ENCODE measurements at places on chromosomes 7 and 10.

DNA sequence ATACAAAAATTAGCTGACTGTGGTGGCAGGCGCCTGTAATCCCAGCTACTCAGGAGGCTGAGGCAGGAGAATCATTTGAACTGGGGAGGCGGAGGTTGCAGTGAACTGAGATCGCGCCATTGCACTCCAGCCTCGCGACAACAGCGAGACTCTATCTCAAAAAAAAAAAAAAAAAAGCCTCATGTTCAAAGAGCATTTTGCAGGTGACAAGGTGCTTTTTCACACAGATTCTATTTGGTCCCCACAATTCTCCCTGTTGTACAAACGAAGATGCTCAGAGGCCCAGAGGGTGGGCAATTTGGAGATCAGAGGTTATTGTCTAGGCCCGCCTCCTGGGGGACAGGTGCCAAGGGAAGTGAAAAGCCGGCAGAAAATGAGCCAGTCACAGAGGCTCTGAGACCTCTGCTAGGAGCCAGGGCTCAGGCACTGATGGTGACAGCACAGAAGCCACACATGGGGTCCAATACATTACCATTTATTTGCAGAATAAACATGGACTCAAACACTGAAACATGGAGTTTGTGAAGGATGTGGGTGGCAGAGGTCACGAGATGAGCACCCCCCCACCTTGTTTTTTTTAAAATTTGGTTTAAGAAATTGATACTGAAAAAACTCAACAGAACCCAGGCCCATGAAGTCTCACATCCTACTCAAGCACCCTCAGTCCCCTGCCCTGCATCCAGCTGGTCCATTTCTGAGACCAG is 882 bp upstream of the GAL3ST4 start:
- DNase-seq: no peak

GRCh38 chr7:114631249-114631822 is 216.7 kb downstream of the FOXP2 start:
- no peak for DNase-seq

- DNase-seq: no peak
These were observed 136.9 kb downstream of the KCNMA1 start for GRCh38 chr10:77500754-77501151.

DNA sequence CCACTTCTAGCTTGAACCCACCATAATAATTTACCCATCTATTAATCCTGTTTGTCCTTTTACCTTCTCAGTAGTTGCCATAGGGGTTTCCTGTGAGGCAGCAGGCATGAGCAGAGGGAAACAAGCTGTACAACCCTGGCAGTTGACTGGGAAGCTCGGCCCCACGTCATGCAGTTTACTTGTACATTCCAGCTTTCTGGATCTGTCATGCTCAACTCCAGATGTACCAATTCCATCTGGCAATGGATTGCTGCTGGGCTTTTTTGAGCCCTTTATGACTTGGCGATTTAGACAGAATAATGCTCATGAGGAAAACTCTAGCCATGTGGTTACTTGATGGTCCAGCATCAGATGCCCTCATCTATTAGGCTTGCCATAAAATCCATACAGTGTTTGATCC is 112.5 kb downstream of the GNAI1 start:
- no peak for DNase-seq

DNA sequence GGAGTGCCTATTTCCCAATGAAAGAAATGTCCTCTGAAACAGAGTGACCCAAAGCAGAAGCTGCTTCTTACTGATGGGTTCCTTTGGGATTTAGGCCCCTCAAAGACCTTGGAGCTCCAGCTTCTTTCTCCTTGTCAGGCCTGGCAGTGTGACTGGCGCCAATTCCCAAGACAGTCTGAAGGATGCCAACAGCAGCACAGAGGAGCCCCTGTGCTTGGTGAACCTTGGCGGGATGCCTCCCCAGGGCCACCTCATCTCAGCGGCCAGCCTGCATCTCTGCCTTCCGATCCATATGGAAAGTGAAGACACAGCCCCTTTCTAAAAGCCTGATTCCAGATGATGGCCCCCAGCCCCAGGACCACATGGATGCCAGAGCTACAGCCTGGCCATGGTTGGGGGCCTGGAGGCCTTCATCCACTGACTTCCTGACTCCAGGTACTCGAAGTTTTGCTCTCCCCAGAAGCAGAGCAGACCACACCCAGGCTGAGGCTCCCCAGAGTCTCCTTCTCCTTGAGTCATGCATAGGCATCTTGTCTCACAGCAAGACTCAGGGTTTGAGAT is 45.4 kb downstream of the FBXW4 start:
- no peak for DNase-seq

DNA sequence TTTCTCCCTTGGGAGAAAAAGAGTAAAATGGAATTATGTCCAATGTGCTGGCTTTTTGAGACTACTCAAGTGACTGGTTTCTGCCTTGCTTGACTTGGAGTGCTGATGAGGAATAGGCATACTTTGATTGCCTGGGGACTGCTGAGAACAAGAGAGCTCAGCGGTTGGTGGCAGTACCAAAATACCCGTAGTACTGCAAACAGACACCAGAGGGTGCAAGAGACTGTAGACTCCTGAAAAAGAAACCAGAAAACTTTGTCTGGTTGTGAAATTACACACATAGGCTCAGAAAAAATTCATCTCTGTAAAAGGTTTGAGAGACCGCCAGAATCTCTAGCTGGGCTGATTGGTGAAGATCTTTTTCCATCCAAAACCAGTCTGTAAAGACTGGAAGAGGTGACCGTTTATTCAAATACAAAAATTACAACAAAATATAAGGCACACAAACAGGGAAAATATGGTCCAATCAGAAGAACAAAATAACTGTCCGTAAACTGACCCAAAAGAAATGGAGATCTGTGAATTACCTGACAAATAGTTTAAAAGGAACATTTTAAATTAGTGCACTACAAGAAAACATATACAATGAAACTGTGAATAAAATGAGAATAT is 18.5 kb downstream of the BICC1 start:
- peak; percentile 57 for DNase-seq

- DNase-seq: no peak
These were observed 692 bp downstream of the IGFBP1 start for GRCh38 chr7:45888993-45889366.

- DNase-seq: no peak
These were observed 225.8 kb upstream of the FAM3C start for GRCh38 chr7:121621937-121622336.

GRCh38 chr10:44065788-44066526 is 318.9 kb downstream of the CXCL12 start:
- DNase-seq: no peak

- DNase-seq: no peak
These were observed 76.3 kb downstream of the CFAP46 start for GRCh38 chr10:132865851-132866600.

DNA sequence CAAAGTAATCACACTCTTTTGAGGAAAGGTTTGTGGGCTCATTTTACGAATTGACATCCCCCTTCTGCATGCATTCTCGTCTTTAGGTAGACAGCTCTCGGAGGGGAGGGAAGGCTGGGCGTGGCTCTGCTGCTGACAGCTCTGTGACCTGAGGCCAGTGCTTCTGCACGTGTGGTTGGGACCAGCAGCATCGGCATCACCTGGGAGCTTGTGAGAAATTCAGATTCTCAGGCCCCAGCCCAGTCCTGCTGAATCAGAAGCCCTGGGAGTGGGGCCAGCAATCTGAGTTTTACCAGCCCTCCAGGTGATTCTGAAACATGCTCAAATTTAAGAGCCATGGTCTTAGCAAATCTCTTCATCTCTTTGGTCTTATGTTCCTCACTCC is 89.4 kb downstream of the JCAD start:
- DNase-seq: no peak

DNA sequence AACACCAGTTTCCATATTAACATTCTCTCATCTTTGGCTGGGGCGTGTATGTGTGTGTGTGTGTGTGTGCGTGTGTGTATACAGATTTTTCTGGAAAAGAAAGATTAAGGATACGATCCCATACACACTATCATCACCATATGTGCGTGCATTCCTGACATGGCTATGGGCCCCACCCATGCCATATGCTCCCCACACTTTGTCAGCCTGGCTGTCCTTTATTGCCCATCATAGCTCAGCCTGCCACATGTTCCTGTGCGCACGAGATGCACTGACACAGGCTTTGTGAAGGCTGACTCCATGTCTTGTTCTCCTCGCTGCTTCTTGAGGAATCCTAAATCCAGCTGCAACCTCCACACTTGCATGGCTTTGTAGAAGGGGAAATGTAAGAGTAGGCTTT is 984.1 kb downstream of the LRMDA start:
- DNase-seq: no peak

GRCh38 chr7:24572997-24573553 is at the start of gene PALS2:
Gene PALS2 (plus strand): TSS chr7:24573452. CDS start chr7:24623668, 50,216 bp downstream.
- DNase-seq: peak; percentile 27

GRCh38 chr7:132738254-132738653 is 162.0 kb upstream of the PLXNA4 start:
- DNase-seq: peak; percentile 90

- no peak for DNase-seq
These were observed 88.4 kb upstream of the CDK6 start for GRCh38 chr7:92924800-92925199.

DNA sequence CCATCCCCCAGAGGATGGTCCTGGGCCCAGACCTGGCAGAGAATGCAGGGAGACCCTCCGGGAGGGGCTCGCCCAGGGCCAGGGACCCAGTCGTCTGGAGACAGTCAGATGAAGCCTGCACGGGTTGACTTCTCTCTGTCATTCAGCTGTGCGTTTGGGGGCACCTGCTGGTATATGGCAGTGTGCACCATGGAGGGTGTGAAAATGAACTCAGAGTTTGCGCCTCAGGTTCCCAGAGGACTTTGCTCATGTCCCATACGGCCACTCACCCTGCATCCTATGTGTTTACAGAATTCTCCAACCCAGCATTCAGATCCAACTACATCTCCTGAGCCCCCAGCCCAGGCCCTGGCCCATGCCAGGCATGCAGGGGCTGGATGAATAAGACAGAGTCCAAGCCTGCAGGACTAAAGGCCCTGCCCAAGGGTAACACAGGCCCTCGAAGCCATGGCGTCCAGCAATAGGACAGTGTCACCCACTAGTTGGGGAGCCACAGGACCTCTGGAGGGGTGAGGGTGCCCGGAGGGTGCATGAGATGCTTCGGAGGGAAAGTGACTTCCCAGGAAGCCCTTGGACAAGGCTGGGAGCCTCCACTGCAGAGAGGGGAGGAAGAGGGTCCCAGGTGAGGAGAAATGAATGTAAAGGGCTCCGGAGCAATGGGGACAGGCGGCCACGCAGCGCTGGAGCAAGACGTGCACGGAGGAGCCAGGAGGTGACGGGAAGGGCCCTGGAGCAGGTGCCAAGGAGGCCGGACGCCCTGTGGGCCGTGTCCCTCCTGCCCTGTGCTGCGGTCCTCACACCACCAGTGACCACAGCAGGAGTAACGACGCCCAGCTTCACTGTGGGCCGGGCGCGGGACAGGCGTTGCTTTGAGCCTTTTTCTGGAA is 36.3 kb downstream of the CALML3 start:
- DNase-seq: no peak

GRCh38 chr7:32221736-32222135 is 151.5 kb upstream of the PDE1C start:
- no peak for DNase-seq

DNA sequence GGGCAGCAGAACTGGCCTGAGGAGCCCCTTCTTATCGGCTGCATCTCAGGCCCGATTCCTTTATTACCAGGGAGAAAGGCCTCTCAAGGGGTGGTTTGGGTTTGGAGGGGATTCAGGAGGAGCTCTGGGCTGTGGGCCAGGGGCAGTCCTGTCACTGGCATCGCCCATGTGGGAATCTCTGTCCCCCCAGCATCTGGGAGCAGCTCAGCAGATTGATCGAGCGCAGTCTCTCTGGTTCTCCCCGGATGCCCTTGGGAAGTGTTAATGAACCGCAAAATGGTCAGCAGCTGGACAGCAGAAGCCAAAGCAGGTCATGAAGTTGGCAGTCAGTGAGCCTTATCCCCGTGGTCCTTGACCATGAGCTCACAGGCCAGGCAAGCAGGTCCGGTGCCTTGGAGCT is 104.4 kb upstream of the ANLN start:
- no peak for DNase-seq

DNA sequence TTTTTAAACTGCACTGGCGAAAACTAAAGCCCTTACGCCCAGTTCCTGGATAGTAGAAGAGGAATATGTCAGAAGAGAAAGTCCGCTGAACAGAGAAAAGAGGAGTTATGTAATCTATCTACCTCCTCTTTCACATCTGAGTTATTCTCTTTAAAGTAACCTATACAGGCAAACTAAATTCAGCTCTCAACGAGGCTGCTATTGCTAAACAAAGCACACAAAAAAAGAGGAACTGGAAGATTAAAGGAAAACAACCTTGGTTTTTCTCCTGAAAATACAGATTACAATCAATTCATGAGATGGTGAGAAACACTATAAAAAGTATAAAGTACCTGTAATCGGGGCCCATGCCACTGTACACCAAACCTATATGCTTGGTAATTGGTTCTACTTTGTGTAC is 5.8 kb downstream of the PSMA2 start:
- no peak for DNase-seq

DNA sequence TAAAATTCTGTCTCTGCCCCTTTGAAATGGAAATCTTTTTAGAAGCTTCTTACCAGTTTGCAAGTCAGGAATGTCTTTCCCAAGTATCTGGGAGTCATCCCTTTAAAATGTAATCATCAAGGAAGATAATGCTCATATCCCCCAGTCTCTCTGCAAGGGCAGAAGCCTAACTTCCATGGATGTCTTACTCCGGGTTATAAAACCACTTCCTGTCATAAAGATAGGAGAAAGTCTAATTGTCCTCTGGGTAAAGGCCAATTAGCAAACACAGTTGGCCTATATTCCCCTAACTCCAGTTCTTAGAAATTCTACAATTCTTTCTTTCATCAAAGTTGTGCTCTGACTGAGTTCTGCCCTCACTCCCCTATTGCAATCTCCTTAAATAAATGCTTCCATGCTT is 1631.5 kb upstream of the LRRTM3 start:
- no peak for DNase-seq

DNA sequence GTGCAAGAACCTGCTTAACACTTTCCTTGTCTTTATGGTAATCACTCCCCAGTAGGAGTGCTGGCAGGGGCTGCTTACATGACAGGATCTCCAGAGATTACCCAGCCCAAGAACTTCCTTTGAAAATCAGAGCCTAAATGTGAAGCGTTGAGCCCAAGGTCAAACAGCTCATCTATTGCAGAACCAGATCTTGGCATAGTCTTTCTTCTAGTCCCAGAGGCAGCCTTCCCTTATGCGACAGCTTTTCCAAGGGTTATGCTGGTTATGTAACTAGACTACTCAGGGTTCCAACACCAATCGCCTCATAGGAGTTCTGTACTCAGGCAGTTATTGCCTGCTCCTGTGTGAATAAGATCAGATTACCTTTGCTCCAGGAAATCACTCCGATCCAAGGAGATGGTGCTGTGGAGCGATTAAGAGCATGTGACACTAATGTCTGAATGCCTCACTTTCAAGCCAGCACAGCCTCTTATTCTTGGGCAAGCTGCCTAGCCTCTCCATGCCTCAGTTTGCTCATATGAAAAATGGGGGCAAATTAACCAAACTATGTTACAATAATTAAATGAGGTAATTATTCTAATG is 8.4 kb upstream of the LGI1 start:
- DNase-seq: peak; percentile 13

GRCh38 chr10:118720685-118721538 is 33.9 kb downstream of the CACUL1 start:
- DNase-seq: no peak

Data from foreskin keratinocyte (primary cell).